ENCODE measurements at places on chromosomes 12 and 14.

DNA sequence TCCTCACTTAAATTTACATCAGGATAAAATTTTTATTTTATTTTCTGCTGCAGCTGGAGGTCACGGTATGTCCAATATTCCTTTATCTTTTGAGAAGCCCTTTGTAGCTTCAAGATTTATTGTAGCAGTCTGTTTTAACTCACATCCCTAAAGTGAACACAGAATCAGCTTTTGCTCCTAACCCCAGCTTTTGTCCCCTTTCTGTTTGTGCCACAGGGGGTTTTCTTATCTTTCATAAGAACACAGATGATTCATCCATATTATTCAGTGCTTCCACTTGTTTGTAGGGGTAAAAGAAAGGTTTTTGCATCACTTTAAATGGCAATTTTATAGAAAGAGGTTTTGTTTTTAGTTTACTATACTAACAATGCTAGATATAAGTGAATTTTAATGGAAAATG, 21.8 kb upstream of the PIK3C2G start:
- no peak for DNase-seq

- no peak for DNase-seq
Observed at GRCh38 chr14:37597914-37598746, 2.7 kb downstream of the TTC6 start.

GRCh38 chr12:34604631-34605509, 582.6 kb downstream of the ALG10 start:
- DNase-seq: no peak

DNA sequence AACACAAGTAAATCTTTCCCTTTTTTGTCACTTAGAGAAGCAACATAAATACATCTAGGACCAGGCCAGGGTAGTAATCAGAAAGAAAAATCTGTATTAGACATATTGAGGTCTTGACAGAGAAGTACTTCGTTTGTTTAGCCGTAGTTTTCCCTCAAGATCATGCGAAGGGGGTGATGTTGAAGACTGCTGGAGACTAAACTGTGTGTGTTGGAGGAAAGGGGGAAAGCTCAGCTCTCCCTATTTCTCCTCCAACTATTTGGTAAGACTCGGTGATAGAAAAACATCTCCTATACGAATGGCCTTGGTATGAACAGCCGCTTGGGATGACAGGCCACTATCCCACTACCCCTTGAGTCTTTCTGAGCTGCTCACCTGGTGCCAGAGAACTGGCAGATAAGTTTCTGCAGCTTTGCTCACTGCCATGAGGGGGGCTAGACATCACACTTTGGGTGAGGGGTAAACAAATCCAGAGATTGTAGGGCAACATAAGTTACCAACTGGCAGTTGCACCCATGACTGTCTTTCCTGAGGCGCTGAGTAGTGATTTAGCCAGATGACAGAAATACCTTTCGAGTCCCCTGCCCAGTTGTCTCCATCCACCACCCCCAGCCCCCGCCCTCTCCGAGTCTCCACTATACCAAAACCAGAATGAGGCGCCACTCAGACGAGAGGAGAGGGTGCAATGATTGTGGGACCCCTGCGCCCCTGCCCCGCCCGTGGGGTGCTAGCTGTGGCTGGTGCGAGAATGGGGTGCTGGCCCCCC, 685 bp downstream of the VAMP1 start:
- no peak for DNase-seq

DNA sequence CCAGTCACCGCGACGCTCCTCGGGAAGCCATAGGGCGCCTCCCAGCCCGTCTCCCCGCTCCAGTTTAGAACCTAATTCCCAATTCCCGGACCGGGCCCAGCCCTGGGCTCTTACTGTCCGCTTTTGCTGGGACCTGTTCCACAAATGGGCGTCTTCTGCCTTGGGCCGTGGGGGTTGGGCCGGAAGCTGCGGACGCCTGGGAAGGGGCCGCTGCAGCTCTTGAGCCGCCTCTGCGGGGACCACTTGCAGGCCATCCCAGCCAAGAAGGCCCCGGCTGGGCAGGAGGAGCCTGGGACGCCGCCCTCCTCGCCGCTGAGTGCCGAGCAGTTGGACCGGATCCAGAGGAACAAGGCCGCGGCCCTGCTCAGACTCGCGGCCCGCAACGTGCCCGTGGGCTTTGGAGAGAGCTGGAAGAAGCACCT, 797 bp downstream of the UNG start:
- DNase-seq: no peak

- no peak for DNase-seq
Observed at GRCh38 chr12:18135509-18135908, 45.5 kb upstream of the RERGL start.

GRCh38 chr14:84074626-84075025, 1455.3 kb upstream of the FLRT2 start:
- DNase-seq: no peak

DNA sequence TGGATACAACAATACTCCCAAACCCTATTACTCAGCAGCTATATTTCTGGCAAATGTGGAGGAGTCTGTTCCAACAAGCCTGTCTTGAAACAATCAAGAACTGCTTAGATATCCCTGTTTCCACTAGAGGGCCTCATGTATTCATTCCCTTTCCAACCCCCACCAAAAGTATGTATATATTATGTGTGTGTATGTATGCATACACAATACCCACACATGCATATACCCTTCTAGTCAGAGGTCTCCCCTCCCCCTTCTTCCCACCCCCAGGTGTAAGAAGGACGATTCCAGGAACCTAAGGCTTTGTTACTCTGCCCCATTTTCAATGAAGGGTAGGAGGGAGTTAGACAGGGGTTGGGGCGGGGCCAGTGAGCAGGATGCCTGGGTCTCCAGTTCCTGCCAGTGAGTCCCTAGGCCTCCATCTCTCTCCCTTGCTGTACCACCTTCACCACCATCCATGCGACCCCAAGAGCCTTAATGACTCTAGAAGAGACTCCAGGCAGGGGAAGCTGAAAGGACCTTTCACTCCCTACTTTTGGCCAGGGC, at the start of gene DGKA:
Gene DGKA (plus strand): TSS at position 392 of the 546 bp plus-strand sequence. CDS start 5,342 bp downstream, outside the sequence.
- DNase-seq: peak; percentile 64

DNA sequence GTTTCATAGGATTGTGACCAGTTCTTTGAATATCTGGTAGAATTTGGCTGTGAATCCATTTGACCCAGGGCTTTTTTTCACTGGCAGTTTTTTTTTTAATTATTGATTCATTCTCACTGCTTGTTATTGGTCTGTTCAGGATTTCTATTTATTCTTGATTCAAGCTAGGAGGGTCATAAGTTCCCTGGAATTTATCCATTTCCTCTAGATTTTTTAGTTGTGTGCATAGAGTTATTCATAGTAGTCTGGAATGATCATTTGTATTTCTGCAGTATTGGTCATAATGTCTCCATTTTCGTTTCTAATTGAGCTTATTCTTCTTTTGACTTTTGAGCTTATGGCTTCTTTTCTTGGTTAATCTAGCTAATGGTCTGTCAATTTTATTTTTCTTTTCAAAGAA, 291.6 kb downstream of the AKAP6 start:
- no peak for DNase-seq

- DNase-seq: no peak
Observed at GRCh38 chr12:46965880-46966279, 113.5 kb upstream of the PCED1B start.

- DNase-seq: no peak
Observed at GRCh38 chr12:46135750-46136149, 133.1 kb downstream of the SLC38A1 start.

DNA sequence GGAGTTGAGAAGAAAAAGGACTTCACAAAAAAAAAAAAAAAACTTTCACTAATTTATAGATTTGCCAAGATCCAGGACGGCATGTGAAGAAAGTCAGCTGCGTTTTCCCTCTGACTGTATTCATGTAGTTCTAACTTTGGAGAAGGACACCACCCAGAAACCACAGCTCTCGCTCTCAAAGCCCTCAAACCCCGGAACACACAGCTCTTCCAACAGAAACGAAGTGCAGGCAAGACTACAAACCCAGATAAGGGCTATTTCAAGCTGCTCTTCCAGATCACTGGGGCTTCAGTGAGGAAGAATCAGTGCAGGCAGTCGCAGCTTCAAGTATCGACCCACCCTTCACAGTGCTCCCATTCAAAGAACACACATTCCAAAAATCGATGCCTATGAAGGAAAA, 13.2 kb downstream of the KCNH5 start:
- DNase-seq: no peak

Data from epithelial cell of prostate (primary cell).